ENCODE measurements at places on chromosomes 1 and 21.

GRCh38 chr1:18994381-18994780 is 37.9 kb upstream of the IFFO2 start:
- DNase-seq = no peak

- no peak for DNase-seq
Measured at GRCh38 chr1:245990315-245991022, 516.6 kb downstream of the SMYD3 start.

GRCh38 chr1:238257018-238257621 is 366.4 kb upstream of the ZP4 start:
- no peak for DNase-seq

GRCh38 chr1:59767119-59767518 is 47.6 kb upstream of the HOOK1 start:
- no peak for DNase-seq

- no peak for DNase-seq
Measured at GRCh38 chr1:67748630-67749029, 63.6 kb downstream of the GADD45A start.

- no peak for DNase-seq
Measured at GRCh38 chr21:16454399-16454798, 724.6 kb downstream of the USP25 start.

- DNase-seq = no peak
Measured at GRCh38 chr1:34696230-34696629, 58.6 kb upstream of the GJB5 start.

DNA sequence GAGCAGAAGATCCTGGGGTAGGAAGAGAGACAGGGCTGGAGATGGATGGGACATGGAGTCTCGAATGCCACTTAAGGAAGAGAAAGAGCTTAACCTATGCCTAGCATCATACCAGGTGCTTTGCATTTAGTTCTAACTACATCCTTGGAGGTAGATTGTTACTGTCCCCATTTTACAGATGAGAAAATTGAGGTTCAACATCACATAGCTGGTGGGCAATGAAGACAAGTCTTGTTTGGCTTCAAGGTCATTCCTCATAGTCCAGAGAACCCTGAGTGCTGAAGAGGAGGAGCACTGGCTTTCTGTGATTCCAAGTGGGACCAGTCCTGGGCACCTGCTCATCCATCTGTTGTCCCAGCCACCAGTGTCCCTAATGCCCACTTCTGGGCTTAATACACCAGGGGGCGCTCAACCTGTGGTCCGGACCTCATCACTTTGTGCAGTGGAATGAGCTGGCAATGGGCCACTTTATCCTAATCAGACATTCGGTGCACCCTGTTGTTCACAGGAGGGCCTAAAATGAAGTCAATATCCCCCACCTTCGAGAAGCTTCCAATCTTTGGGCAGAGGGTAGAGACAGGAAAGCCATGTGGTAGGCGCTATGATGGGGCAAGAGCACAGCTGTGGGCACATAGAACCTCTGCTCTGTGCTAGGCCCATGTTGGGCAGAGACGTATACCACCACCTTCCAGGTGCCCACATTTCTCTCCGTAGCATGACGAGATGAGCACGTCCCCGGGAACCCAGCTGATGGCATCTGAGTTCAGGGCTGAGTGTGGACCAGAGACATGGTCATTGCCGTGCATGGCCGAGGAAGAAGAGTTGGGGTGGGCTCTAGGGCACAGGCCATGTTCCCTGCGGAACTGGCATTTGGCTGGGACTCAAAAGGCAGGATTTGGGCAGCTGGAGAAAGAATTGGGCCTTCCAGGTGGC is 9.2 kb downstream of the RPS6KA1 start:
- no peak for DNase-seq

GRCh38 chr1:41486053-41486370 is 1.5 kb upstream of the EDN2 start:
- DNase-seq = no peak

DNA sequence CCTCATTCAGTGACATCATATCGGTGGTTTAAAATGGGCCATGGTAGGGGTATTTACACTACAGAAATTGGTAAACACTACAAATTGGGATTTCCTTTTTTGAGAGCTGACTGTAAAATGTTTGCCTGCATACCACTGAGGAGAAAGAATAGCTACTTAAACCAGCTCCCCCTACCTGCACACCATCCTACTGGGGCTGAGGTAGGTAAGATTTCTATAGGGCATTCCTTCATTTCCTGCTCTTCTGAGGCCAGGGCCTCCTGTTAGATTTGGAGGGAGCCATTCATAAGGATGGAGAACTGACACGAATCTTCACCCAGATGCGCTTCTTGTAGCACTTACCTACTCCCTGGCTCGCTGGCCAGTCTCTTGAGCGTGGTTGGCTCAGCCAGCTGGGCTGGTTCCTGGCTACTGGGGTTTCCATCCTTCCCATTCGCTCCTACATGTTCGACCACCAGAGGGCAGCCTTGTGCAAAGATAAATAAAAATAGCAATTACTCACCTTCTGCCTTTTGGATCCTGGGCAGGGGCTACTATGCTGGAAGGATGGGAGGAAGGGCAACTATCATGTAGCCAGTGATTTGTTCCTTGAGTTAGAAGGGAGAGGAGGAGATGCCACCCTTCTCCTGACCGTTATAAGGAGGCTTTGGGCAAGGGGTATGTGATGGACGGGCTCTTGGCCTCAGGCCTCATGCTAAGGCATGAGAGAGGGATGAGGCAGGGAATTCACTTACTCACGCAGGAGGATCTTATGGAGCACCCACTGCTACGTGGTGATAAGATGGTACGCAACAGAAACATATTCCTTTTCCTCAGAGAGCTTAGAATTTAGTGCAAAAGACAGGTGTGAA is 10.7 kb downstream of the OPTC start:
- DNase-seq = no peak

DNA sequence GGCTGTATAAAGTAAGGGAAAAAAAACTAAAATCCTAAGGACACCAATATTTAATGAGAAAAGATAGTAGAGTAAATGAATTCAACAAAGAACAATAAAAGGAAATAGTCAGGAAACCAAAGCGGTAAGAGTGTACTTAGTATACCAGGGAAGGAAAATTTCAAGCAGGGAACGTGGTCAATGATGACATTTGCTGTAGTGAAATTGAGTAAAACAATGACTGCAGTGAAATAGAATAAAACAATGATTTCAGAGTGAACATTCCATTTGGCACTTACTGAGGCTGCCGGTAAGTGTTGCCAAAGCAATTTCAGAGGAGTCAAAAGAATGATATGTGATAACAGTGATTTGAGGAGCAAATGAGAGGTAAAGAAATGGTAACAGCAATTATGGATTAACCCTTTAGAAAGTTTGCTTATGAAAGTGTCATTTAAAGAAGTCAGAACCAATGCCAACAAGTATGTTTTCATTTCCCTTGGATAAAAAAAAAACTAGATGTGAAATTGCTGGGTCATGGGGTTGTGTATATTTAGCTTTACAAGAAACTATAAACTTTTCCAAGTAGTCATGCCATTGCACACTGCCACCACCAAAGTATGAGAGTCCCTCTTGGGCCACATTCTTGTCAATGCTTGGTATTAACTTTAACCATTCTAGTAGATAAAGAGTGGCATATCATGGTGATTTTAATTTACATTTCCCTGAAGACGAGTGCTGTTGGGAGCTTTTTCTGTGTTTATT is 50.5 kb downstream of the VCAM1 start:
- no peak for DNase-seq

GRCh38 chr1:115091572-115091971 is 2.3 kb upstream of the TSPAN2 start:
- DNase-seq = no peak

GRCh38 chr1:193558491-193559028 is 372.1 kb upstream of the B3GALT2 start:
- DNase-seq = no peak

GRCh38 chr1:44513111-44513510 is 108.1 kb downstream of the RNF220 start:
- no peak for DNase-seq

GRCh38 chr1:85705940-85706339 is 2.3 kb downstream of the ZNHIT6 start:
- no peak for DNase-seq

GRCh38 chr1:247840818-247841217 is 878 bp downstream of the OR11L1 start:
- no peak for DNase-seq

- no peak for DNase-seq
Measured at GRCh38 chr1:152546704-152547103, 19.9 kb downstream of the LCE3E start.

GRCh38 chr1:61842863-61843514 is 100.7 kb downstream of the PATJ start:
- no peak for DNase-seq

GRCh38 chr1:202164271-202165037 is 4.1 kb upstream of the PTPN7 start:
- DNase-seq = no peak

- DNase-seq = no peak
Measured at GRCh38 chr1:112971006-112971405, 15.0 kb upstream of the SLC16A1 start.

- DNase-seq = no peak
Measured at GRCh38 chr1:80523861-80524260, 1276.9 kb upstream of the ADGRL2 start.

All from cortex of kidney (tissue), 1 donor.